IPS DF 19.7 (cell line): ENCODE measurements at places on chromosomes 2 and 18.

- DNase-seq: no peak
Observed at GRCh38 chr18:12098374-12098773, 4.7 kb downstream of the ANKRD62 start.

GRCh38 chr2:47907039-47907781 lies 912 bp upstream of the FBXO11 start:
- DNase-seq: no peak

DNA sequence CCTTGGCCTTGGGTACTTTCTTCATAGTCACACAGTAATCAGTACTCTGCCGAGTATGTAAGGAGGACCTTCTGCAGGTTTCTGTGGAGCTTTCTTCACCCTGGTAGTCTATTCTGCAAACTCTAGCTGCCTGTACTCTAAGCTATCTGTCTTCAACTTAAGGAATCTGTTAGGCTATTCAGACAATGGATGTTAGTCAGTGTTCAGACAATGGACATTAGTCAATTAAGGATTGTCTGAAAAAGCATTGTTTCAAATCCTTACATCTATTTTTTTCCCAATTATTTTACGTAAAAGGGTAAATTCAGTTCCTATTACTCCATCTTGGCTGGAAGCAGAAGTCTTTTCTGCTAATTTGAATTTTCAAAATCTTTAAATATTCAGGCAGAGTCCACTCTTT lies 75.7 kb downstream of the WDR7 start:
- no peak for DNase-seq

GRCh38 chr2:48674933-48675332 lies 57.3 kb downstream of the GTF2A1L start:
- DNase-seq: no peak

GRCh38 chr2:167292430-167293171 lies 404.3 kb downstream of the XIRP2 start:
- DNase-seq: peak; percentile 92

DNA sequence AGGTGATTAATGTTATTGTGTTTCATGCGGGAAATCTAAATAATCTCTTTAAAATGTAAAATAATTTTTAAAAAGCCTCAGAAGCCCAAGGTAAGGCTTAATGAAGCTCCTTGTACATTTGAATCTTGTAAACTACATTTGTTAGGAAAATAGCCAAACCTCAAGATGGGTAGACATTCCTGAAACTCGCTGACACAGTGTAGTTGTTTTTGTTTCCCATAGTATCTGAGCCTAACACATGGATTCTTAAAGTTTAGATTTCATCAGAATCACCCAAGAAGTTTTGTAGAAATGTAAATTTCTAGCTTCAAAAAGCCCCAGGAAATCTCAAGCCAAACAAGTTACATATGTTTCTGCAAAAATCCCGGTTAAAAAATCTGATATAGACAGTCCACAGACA lies 1221.1 kb upstream of the ACVR2A start:
- DNase-seq: no peak

- no peak for DNase-seq
Observed at GRCh38 chr2:112085916-112086669, 31.0 kb downstream of the TMEM87B start.
